ENCODE measurements at places on chromosomes 3 and 15.

DNA sequence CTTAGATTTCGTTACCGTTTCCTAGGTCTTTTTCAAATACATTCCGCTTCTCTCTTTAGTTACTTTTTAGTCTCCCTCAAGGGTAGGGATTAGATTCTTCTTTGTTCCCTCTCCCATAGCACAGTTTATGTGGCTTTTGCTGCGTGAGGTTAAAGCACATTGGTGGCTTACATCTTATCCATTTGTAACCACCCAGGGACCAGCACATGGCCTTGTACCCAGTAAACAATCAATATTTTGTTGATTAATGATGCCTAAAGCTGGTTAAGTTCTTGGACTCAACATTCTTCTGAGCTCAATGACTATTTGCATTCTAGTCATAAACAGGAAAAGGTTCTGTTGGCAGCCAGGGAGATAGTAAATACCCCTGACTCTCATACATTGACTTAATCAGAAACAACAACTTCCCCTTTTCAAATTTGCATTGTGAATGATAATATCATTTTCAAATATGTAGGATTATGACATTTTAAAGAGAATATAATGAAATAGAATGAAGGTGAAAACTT, 60.2 kb downstream of the CACNA1D start:
- DNase-seq = no peak

DNA sequence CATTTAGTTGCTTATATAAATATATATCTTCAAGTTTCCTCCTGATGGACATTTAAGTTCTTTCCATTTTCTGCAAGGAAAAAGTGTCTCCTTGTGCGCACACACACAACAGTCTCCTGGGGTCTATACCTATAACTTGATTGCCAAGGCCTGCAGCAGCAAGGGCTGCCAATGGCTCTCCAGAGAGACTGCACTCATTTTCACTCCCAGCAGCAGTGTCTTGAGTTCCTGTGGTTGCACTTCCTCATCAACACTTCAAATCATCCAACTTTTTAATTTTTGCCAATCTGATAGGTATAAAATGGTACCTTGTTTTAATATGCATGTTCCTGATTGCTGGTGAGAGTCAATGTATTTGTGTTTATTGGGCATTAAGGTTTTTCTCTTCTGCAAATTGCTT, 23.1 kb downstream of the TNFAIP8L3 start:
- no peak for DNase-seq

- no peak for DNase-seq
Observed at GRCh38 chr3:97952872-97953271, 19.4 kb downstream of the RIOX2 start.

- no peak for DNase-seq
Observed at GRCh38 chr15:89364741-89365450, 30.3 kb upstream of the POLG start.

DNA sequence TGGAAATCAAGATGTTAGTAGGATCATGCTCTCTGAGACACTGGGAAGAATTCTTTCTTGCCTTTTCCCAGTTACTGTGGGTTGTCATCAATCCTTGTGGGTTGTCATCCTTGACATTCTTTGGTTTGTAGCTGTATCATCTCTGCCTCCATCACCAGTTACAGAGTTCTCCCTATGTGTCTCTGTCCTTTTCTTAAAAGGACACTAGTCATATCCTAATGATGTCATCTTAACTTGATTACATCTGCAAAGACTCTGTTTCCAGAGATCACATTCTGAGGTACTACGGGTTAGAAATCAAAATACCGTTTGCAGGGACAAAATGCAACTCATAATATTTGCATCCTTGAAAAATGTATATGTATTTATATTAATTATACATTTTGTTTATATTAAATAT, 500.4 kb downstream of the ZBBX start:
- DNase-seq = no peak

- DNase-seq = no peak
Observed at GRCh38 chr3:25820816-25821486, 31.1 kb downstream of the OXSM start.

- no peak for DNase-seq
Observed at GRCh38 chr3:152185891-152186630, 82.7 kb upstream of the MBNL1 start.

GRCh38 chr3:197478746-197479668, 76.8 kb downstream of the BDH1 start:
- DNase-seq = peak; percentile 50

GRCh38 chr3:43953814-43954692, 263.3 kb downstream of the ABHD5 start:
- DNase-seq = no peak

- no peak for DNase-seq
Observed at GRCh38 chr15:100517846-100518245, 10.9 kb downstream of the CERS3 start.

- no peak for DNase-seq
Observed at GRCh38 chr3:481680-482079, 285.1 kb downstream of the CHL1 start.

GRCh38 chr15:82640672-82641071, 6.5 kb downstream of the CPEB1 start:
- DNase-seq = no peak

GRCh38 chr3:133259767-133260166, 140.1 kb upstream of the BFSP2 start:
- no peak for DNase-seq

DNA sequence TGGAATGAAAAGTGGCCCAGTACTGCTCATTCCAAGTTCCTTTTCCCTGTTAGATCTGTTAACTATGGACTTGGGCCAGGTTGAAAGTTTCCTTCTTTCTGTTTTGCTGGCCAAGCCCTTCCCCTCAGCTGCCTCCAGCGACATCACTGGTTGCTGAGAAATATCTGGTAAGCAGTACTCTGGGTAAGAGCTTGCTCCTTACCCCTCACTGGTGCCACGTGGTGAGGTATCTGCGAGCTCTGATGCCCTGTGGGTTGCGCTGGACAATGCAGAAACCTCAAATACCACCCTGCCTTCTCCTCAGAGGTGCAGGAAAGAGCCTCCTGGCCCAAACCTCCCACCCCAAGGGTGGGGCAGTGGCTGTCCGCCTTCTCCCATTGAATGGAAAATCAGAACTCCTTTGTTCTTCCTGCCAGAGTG, 42.9 kb upstream of the APH1B start:
- DNase-seq = no peak

DNA sequence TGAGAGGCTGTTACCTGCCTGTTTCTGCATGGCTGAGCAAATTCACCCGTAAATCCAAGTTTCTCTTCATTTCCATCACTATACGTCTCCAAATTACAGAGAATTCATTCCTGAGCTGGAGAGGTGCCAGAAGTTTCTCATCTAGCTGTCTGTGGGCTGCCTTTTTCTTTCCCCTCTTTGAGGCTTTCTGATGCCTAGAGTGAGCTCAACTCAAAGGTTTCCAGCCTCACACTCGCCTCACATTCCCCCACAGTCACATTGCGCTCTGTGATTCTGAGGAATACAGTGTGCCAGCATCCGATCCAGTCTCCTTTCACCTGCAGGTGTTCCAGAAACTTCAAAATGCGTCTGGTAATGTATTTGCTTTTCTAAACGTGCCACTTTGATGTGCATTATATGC, 267.2 kb downstream of the MFSD1 start:
- DNase-seq = no peak

DNA sequence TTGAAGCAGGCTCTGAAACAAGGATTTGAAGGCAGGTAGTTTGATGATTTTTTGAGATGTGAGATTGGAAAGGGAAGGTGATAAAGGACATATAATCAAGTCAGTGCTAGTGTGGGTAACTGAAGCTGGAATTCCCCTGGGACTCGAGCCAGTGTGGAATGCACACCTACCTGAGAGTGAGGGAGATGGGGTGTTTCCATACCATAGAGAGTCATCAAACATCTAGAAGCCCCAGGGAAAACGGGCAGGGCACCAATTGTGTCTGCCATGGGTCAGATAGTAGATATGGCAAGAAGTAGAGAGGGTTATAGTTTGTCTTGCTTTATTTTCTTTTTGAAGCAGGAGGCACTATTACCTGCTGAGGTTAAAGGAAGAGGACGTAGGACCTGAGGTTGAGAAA, 120.0 kb downstream of the SSR3 start:
- no peak for DNase-seq

DNA sequence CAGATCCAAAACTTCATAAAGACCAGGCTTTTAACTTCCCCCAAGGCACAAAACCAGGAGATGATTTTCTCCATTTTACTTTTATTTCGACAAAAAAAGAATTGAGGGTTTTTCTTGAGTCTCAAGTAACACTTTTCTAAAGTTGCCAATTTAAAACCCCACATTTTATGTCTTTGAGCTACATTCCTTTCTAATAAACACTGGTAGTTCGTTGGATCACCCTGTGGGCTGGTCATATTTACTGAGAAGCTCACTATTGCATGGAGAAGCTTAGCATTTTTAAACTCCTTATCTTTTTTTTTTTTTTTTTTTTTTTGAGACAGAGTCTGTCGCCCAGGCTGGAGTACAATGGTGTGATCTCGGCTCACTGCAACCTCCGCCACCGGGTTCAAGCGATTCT, 255.1 kb upstream of the TPM1 start:
- no peak for DNase-seq

DNA sequence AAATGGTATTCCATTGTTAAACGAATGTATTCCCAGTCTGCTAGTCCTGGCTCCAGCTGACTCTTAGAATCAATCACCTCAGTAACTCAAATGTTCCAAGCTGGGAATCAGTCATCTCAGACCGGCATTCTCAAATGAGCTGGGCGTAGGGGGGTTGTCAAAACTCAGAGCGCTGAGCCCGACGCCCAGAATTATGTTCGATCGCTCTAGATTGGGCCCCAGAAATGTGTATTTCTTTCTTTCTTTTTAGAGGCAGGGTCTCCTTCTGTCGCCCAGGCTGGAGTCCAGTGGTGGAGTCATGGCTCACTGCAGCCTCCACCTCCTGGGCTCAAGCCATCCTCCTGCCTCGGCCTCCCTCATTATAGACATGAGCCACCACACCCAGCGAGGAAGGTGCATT, 99.3 kb upstream of the IGF1R start:
- no peak for DNase-seq

DNA sequence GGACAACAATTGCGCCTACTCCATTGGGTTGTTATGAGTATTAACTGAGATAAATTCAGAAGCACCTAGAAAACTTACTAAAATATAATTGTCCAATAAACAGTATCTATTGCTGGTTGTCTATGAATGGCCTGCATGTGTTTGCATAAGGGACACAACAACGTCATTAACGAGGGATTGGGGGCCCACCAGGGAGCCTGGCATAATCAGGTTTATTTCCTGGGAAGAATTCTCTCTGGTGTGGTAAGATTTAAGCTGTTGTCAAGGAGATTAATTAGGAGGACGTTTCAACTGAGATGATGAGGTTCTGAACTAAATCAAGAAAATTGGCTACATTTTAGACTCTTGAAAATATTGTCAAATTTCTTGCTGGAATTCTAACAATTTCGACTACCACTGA, 176.1 kb upstream of the CDIN1 start:
- no peak for DNase-seq

DNA sequence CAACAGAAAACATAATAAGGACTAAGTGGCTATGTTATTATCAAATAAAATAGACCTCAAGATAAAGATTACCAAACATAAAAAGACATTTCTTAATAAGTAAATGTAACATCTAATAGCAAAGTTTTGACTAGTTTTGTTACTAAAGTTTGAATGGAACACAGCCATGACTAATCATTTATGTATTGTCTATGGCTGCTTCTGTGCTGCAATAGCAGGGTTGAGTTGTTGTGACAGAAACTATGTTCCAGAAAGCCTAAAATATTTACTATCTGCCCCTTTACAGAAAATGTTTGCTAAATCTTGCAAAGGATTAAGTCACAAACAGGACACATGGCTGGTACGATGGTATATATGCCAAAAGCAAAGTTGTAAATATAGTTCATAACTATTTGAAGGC, 37.9 kb upstream of the MYH15 start:
- DNase-seq = no peak

GRCh38 chr3:15113471-15113870, 14.5 kb upstream of the RBSN start:
- no peak for DNase-seq

GRCh38 chr3:111848778-111849177, 10.3 kb upstream of the PHLDB2 start:
- DNase-seq = no peak

DNA sequence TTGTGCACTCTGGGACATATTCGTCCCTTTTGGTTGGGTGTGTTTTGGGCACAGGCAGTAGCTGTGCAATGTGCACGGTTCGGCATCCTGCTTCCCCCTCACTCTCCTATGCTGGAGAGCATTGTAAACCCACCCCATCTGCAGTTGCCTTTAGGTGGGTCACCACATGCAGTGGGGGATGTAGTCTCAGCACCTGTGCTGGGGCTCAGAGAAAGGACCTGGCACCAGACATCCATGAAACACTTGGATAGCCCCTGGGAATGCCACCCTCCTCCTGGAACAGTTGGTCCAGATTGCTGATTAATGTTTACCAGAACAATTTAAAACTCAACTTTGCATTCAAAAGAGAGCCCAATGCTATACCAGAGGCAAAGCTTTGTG, 123.9 kb upstream of the MEF2A start:
- no peak for DNase-seq

- DNase-seq = no peak
Observed at GRCh38 chr3:12748477-12748876, 10.6 kb downstream of the TMEM40 start.

DNA sequence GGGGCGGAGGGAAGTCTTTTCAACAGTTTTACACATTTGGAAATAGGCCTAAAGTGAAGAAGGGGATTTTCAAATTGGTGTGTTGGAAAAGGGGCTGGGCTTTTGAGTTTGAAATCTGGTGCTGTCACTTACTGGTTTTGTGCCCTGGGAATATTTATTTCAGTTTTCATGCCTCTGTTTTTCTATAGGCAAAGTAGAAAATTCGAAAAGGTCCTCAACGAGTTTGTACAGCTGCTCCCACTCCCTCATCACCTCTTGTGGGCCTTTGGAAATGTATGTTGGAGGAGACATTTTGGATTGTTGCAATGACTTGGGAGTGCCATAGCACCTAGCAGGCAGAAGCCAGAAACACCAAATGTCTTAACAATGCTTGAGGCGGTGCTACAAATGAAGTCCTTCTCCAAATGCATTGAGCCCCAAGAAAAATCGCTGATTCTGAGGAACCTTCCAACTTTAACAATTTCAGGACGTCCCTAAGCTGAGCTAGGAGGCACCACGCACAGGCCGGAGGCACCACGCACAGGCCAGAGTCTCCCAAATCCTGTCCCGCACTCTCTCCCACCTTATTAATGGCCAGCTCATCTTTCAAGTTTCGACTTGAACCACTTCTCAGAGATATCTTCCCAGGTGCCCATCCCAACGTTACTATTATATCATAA, 639 bp upstream of the POLR2M start:
- DNase-seq = no peak
